GM13976 (cell line): ENCODE measurements at places on chromosomes 11 and 22.

DNA sequence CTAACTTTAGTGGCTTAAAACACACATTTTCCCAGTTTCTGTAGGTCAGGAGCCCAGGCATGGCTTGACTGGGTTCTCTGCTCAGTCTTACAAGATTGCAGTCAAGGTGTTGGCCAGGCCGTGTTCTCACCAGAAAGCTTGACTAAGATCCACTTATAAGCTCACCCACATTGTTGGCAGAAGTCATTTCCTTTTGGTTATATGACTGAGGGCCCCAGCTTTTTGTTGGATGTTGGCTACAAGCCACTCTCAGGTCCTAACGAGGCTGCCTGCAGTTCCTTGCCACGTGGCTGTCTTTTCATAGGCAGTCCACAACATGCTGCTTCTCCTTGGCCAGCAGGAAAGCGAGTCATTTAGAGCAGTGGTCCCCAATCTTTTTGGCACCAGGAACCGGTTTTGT is 79.3 kb upstream of the CRTAM start:
- DNase-seq = no peak

GRCh38 chr11:108223348-108224149 is 682 bp downstream of the ATM start:
- peak; percentile 45 for DNase-seq

- no peak for DNase-seq
These were observed 2.8 kb downstream of the PISD start for GRCh38 chr22:31659246-31659645.

- DNase-seq = no peak
These were observed 179.6 kb downstream of the CTTN start for GRCh38 chr11:70577948-70578347.

GRCh38 chr22:40401532-40401931 is 31.1 kb downstream of the SGSM3 start:
- no peak for DNase-seq

DNA sequence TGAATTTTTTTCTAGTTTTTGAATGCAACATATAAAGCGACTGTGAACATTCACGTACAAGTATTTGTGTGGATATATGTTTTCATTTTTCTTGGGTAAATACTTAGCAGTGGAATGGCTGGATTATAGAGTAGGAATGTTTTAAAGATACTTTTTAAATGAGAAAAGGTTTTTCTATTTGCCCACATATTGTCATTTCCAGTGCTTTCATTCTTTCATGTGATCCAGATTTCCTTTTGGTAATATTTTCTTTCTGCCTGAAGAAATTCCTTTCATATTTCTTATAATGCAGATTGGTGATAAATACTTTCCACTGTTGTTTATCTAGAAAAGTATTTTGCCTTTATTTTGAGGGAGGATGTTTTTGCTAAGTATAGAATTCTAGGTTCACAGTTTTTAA is 7.9 kb downstream of the DDB2 start:
- DNase-seq = no peak

GRCh38 chr22:44188316-44188715 is 7.6 kb downstream of the PARVG start:
- DNase-seq = no peak

DNA sequence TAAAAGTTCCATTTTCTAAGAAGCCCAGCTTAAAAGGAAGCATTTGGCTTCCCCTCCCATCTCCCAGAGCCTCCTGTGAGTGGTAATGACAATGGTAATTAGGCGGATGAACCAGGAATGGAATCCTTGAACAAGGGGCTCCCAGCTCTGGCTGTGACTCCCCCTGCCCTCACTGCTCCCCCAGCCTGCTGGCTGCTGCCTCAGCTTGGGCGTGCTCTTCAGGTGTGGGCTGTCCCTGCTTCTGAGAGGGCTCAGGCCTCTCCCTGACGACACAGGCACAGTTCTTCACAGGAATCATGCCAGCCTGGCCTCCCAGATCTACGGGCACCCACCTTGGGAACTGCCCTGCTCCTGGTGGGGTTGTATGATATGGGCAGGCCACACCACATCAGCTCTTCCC is 81.7 kb upstream of the NARS2 start:
- no peak for DNase-seq

GRCh38 chr11:40203606-40204005 is 1255.8 kb downstream of the LRRC4C start:
- DNase-seq = no peak

DNA sequence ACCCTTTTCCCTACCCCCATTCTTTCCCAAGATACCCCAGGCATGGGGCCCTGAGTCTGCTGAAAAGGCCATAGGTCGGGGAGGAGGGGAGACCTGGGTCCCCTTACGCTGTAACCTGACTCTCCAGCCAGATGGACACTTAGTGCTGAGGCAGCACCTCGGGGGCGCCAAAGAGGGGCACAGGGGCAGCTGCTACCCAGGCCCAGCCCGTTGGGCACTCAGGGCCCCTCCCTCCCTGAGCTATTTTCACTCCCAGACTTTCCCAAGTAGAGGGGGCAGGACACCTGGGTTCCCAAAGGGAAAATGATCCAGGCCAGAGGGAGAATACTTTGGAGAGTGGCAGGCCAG is 933 bp downstream of the ACTN3 start:
- DNase-seq = no peak

- no peak for DNase-seq
These were observed 198.5 kb upstream of the NCAM1 start for GRCh38 chr11:112762707-112763090.

GRCh38 chr11:45025716-45026492 is 75.2 kb upstream of the TP53I11 start:
- peak; percentile 42 for DNase-seq

- DNase-seq = no peak
These were observed 19.9 kb upstream of the TMEM184B start for GRCh38 chr22:38292694-38293093.

DNA sequence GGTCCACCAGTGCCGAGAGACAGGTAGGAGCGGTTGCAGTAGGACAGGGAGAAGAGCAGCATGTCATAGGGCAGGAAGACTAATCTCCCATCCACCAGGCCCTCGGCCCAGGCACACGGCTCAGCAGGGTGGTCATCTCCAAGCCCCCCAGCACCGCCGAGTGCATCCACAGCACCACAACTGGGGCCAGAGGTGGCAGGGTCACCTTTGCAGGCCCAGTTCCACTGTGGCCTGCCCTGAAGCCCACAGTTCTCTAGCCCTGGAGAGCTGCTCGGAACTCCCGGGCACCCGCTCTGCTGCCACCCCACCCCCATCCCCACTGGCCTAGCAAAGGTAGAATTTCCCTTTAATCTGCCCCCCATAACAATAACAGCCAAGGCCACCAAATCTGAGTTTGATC is 49.1 kb upstream of the LRRC32 start:
- DNase-seq = no peak

DNA sequence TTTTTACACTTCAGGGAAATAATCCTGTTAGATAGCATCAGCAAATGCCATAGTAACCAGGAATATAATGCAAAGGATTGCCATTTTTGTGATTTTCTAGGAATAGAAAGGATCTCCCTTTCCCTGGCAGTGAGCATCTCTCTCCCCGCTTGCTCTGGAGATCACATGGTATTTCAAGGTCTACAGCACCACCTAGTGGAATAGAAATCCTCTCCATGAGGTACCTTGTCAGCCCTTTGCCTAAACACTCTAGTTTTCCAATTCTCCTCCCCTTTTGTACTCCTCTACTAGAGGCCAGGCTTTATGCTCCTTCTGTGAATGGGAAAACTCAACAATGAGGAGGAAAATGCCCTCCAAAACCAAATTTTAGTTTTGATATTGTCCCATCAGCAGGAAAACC is 78.4 kb downstream of the XRRA1 start:
- peak; percentile 31 for DNase-seq

DNA sequence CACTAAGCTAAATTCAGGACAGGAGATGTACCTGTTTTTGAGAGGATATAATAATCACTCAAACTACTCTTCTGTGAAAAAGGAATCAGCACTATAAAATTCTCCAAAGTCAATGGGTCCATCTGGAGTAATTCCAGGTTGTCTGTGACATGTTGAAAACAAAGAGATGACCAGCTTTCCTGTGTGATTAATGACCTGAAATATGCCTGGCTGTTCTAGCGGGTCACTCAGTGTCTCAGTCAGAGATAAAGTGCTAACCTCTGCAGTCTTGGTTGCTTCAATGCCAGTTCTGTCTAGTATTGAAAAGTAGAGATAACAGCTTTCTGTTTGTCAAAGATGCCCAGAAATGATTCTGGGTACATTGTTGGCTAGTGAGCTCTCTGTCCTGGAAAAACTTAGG is 722.6 kb upstream of the TENM4 start:
- DNase-seq = no peak

- no peak for DNase-seq
These were observed 117.4 kb downstream of the DBX1 start for GRCh38 chr11:20042811-20043341.

DNA sequence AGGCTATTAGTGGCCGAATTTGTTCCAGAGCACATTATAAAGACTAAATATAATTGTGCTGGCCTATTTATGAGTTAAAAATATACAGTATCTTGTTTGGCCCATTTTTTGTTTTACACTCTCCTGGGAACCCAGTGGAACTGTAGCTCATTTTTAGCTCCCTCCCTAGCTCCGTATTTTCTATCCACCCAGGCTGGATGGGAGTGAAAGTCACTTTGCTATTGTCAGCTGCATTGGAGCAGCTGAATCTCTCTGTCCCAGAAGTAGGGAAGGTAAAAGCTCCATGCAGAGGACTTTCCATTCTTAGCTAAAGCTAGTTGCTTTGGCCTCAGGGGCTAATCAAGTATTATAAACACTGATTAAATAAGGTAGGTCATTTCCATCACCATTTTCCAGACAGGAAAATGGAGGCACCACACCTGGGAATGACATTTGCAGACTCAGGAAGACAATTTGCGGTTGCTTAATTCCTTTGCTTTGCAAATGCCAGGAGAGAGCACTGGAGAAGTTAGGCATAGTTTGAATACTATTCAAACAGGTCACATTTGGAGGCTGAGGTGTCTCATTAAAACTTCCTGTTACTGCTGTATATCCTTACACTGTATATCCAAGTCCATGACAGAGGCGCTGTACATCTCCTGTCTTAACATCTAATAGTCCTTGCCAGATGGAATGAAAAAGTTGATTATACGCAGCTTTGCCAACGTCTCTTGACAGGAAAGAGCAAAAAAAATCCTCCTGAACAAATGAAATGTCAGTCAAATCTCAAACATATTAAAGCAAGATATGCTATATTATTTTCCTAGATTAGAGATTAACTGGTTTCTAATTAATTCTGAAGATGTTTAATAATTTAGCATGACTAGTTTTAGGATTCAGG is 338.1 kb upstream of the KIRREL3 start:
- DNase-seq = no peak

- DNase-seq = no peak
These were observed 3.6 kb downstream of the IL18 start for GRCh38 chr11:112160091-112160848.

- DNase-seq = no peak
These were observed 24.6 kb upstream of the TMA7B start for GRCh38 chr22:39935612-39936011.

DNA sequence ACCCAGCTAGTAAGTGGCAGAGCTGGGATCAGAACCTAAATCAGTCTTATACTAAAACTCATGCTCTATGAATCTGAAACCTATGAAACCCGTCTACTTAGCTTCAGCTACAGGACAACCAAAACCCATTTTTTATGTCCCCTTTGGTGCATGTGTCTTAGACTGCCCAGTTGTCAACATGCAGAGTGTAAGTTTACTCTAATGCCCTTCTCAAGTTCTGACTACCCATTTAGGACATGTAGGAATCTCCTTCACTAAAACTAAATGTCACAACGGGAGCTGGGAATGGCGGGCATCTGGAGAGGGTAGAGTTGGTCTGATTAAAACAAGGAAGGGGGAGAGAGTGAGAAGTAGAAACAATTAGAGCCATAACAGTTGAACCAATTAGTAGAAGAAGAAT is 167.9 kb upstream of the UBASH3B start:
- no peak for DNase-seq

DNA sequence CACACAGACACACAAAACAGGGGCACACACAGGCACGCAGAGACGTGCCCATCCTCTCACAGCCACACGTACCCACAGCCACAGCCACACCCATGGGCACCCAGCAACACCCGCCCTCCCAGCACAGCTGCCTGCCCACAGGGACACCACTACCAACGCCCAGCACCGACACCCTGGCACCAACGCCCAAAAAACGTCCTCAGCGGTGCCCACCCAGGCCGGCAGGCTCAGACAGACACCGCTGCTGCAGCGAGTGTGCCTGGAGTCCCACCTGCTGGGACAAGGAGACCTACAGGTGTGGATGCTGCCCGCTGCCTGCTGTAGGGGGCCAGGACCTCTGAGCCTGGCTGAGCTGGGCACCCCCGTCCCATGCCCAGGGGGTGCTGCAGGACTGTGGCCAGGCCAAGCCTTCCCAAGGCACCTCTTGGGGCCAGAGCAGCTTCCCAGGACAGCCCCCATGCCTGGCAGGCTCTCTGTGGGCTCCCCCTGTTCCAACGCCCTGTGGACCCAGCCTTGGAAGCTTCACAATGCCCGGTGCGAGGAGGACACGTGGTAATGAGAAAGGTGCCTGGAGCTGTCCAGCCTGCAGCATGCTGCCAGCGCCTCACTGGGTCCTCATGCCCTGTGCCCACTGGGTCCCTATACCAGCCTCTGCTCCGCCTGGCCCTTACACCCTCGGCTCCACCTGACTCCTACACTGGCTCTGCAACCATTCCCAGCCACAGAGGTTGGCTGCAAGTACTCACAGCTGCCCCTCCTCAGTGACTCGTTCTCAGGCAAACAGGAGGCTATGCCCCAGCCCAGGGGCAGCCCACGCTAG is 45.8 kb upstream of the TH start:
- DNase-seq = peak; percentile 19
